Caki2 (cell line): ENCODE measurements at places on chromosomes 5 and 9.

DNA sequence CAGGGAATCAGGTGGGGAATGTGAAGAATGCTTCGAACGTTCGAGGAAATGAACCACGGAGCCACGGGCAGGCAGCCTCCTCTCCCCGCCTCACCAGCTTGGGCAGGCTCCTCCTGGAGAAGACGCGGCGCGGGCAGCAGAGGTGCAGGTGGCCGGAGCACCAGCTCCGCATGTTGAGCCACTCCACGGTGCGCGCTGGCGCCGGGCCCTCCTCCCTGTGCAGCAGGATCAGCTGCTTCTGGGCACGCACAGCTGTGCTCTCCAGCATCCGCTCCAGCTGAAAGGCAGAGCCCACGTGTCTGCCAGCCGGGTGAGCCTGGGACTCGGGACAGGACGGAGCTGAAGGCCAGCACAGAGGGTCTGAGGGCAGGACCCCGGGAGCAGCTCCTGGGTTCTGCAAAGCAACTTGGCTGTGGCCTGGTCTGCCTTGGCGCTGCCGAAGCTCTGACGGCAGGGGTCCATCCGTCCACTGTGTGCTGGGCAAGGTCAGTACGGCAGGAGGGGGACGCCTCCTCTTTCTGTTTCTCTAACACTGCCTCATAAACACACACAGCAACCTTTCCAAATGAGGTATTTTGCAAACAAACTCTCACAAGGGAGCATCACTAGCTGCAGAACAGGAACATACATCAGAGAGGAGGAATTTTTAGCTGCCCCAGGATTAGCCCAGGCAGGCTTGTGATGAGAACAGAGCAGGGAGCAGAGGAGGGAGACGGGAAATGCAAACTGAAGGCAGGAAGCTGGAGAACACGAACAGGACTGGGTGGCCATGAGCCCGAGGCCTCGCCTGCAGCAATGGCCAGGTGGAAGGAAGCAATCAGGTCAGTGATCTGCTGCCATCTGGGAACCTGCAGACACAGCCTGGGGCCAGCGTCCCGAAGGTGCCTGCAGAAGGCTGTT, 20.1 kb upstream of the NSMF start:
- DNase-seq: no peak

GRCh38 chr5:109239456-109239855, 170.3 kb downstream of the PJA2 start:
- DNase-seq: no peak

DNA sequence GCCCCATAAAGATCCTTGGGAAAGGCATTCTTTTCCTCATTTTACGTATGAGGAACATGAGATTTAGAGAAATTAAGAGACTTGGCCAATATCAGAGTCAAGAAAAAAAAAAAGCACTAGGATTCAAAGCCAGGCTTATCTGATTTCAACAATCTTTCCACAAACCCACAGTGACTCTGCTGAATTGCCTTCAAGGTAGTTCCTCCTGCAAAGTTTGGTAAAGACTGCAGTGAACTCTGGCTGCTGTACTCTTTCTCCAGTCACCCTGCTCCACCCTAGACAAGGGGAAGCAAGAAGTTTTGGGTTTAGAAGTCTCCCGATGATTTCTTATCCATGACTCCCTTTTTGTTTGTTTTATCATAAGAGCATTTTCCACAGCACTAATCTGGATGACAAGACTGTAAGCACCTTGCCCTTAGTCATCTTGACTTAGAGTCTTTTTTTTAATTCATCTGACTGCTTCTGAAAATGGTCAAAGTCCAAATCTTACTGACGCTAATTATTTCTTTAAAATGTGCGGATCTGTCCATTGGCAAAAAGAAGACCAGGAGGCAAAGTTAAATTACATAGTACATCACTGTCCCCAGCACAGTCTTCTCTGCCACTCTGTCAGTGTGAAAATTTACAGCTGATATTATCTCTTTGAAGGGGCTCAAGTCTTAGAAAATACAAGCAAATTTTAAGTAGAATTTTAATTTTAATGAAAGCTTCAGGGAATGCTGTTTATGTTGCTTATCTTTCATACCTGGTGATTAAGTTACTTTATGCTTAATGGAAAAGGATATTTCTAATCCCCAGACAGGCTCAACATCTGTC, 180.1 kb downstream of the TTLL11 start:
- peak; percentile 34 for DNase-seq

GRCh38 chr5:133423618-133424282, 188.6 kb downstream of the FSTL4 start:
- peak; percentile 54 for DNase-seq
